ENCODE measurements at places on chromosomes 6 and 20.

- no peak for DNase-seq
Measured at GRCh38 chr20:10487142-10488136, 52.3 kb downstream of the SLX4IP start.

- no peak for DNase-seq
Measured at GRCh38 chr6:84967965-84968364, 203.6 kb upstream of the TBX18 start.

DNA sequence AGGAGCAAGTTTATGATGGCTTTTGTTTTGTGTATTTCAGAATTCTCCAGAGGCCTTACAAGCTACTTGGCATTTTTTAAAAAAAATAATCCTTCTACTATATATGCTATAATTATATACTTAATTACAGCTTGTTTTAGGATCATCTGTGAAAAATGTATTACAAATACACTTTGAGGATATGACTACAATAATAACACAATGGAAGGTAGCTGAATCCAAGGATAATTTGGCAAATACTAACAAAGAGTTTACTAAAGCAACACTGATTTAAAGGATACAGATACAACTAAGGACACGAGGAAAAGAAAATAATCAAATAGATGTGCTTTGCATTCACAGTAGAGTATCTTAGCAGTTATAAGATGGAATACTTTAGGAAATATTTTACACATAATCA, 381.9 kb upstream of the CITED2 start:
- no peak for DNase-seq

- DNase-seq = no peak
Measured at GRCh38 chr6:113447088-113447831, 409.9 kb upstream of the MARCKS start.

GRCh38 chr6:2038092-2038491, 207.3 kb downstream of the GMDS start:
- DNase-seq = no peak

GRCh38 chr6:137240168-137240567, 21.0 kb upstream of the IFNGR1 start:
- no peak for DNase-seq

DNA sequence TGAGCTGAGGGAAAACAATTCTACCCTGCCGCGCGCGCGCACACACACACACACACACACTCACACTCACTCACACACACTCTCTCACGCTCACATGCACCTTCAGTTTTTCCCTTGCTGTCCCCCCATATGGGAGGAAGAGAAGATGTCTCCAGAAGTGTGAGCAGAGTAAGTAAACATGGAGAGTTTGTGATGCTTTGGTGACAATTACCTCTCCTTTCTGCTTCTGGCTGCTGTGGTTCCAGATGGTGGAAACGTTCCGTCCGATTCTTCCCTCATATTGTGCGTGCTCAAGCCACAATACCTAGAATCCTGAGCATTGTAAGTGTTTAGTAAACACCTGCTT, 86.7 kb downstream of the LINC00237 start:
- DNase-seq = no peak

- DNase-seq = no peak
Measured at GRCh38 chr20:58700823-58701222, 8.2 kb downstream of the NPEPL1 start.

GRCh38 chr6:149470948-149471347, 13.9 kb downstream of the ZC3H12D start:
- DNase-seq = no peak

GRCh38 chr6:113385020-113385431, 472.1 kb upstream of the MARCKS start:
- no peak for DNase-seq

- DNase-seq = no peak
Measured at GRCh38 chr20:61426352-61426751, 174.3 kb downstream of the CDH4 start.

GRCh38 chr6:81876971-81877370, 124.5 kb upstream of the TENT5A start:
- DNase-seq = no peak

- DNase-seq = no peak
Measured at GRCh38 chr6:37007340-37008043, 2.0 kb downstream of the FGD2 start.

DNA sequence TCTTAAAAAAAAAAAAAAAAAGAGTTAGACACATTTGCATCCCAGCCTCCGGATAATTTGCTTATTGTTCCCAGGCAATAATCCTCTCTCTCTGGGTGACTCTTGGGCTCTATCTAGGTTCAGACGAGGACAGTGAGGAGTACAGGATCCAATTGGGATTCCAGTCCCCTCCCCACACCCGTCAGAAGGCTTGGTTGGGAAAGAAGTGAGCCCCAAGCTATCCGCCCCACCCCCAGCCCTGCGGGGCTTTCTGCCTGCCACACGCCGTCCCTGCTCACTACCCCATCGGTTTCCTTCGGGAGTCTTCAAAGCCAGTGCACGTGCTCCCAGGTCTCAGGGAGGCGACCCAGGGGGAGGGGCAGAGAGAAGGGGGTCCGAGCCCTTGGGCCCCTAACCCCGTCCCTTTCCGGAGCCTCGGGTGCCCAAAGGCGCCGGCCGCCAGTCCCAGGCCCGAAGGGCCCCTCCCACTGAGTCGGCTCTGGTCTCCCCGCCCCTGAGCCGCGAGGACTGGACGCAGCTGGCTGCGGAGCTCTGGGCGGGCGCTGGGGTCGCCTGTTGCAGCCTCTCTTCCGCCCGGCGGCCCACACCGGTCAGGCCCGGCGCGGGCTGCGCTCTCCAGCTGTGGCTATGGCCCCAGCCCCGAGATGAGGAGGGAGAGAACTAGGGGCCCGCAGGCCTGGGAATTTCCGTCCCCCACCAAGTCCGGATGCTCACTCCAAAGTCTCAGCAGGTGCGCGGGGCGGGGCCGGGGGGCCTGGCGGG, 2.5 kb downstream of the MYMX start:
- DNase-seq = no peak

GRCh38 chr20:9207253-9207652, 138.4 kb downstream of the PLCB4 start:
- no peak for DNase-seq

- no peak for DNase-seq
Measured at GRCh38 chr20:12936020-12936419, 72.8 kb upstream of the SPTLC3 start.

- DNase-seq = no peak
Measured at GRCh38 chr6:89339565-89339964, 13.0 kb downstream of the UBE2J1 start.

- no peak for DNase-seq
Measured at GRCh38 chr6:13679996-13680395, 31.6 kb downstream of the RANBP9 start.

DNA sequence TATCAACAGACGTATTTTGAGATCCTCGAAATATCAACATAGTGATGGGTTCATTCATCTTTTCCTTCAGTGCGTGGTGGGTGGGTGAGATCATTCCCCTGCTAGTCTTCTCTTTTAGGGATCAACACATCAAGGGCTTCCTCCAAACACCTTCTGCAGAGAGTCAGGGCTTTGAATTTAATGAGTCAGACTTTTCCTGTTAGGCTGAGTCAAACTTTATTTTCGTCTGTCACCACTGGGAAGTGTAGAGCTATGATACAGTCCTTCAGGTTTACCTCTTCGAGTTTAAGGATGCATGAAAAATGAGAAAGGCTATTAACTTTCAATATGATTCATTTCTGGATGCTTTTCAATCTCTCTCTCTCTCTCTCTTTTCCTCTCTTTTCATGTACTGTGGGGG, 189.1 kb downstream of the BMP2 start:
- DNase-seq = no peak

GRCh38 chr20:665276-665675, 10.3 kb downstream of the SCRT2 start:
- no peak for DNase-seq

- no peak for DNase-seq
Measured at GRCh38 chr6:124203812-124204167, 400.1 kb downstream of the NKAIN2 start.

DNA sequence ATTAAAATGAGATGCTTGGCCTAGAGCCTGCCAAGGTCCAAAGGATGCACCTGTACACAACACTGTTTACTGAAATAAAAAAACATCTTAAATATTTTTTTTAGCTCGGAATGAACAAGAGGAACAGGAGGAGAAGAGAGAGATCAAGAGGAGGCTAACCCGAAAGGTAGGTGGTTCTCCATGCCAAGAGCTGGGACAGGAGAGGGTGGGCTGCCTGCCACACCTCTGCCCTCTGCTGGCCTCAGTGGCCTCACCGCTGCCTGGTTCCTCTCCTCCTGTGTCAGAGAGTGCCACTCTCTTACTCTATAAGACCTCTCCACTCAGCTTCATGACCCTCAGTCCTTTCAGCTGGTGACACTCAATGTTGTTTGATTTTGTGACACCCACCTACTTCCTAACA, 50.2 kb downstream of the TBC1D7 start:
- no peak for DNase-seq

GRCh38 chr6:4581468-4582385, 194.5 kb upstream of the CDYL start:
- DNase-seq = no peak

DNA sequence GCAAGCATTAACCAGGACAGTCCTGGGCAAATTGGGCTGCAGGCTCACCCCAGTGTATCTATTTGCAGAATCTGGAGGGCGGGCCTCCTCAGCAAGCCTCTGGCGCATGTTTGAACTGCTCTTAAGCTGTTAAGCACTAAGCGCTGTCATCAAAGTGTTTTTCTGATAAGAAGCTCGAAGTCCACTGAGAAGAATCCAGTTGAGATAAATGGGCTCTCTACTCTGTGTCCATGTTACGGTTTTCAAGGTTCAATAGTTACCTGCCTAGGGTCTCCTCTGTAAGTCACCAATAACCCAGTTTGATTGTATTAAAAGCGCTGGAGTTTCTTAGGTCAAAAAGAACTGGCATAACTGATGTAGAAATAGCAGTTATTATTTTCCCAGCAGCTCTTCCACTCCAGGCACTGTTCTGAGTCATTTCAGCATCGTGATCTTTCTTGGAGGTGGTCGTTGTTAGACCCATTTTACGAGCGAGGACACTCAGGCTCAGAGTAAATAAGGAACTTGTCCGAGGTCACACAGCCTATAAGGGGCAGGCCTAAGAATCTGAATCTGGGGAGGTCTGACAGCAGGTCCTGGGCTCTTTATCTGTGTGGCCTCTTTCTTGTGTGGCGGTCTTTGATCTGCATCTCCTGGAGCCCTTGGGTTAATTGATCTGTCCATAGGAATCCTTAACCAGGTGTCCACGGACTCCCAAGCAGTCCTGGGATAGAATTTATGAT, 207.4 kb upstream of the ZNF217 start:
- DNase-seq = no peak

GRCh38 chr6:149988550-149989346, 25.0 kb downstream of the ULBP1 start:
- DNase-seq = no peak

DNA sequence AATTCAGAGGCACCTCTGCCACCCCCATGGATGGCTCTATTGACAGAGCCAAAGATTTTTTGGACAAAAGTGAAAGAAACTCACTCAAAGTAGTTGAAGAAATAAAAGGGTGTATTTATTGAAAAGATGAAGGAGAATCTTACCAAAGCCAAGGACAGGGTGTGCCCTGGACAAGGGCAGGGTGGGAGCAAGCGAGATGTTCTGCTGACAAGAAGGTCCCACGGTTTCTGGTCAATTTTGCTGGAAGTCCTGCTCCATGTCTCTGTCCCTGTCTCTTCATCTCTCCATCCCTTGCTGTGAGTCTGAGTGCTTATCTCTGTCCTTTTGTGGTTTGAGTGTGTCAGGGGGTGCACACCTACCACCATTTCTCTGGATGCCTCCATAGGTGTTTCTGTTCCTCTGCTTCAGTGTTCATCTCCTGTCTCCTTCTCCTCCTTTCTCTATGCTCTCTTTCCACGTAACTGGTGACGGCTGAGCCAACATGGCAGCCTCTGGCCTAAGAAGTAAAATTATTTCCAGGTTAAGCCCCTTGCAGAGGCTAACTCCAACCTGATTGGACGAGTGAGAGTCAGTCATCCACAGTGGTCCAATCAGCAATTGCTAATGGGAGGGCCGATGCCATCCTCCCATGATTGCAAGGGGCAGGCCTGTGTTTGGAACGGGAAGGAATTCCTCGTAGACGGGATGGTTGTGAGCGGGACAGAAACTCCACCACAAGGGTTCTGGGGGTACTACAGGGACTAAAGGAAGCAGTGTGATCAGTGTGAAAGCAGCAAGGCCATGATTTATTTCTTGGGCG, 502.1 kb upstream of the CDH4 start:
- no peak for DNase-seq

GRCh38 chr20:51886341-51886740, 84.0 kb upstream of the SALL4 start:
- DNase-seq = no peak

- DNase-seq = no peak
Measured at GRCh38 chr6:27065183-27065582, 182.3 kb upstream of the PRSS16 start.

- DNase-seq = no peak
Measured at GRCh38 chr6:90131614-90132423, 164.8 kb downstream of the BACH2 start.

DNA sequence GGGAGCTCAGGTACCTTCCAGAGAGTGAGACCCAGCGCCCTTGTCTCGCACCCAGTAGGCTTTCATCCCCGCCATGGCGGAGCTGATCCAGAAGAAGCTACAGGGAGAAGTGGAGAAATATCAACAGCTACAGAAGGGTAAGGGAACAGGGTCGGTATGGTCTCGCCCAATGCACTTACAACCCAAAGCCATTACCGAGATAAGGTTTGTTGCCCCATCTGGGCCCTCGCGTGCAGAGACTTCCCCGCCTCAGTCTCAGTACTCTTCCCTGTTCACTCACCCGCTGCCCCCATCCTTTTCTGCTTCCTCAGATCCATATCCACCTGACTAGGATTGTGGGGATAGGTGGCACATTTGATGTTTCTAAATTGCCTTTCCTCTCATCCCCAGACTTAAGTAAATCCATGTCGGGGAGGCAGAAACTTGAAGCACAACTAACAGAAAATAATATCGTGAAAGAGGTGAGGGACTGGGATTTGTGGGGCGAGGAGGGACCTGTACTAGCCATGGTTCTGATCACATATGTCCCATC, 449 bp downstream of the PFDN6 start:
- DNase-seq = no peak

DNA sequence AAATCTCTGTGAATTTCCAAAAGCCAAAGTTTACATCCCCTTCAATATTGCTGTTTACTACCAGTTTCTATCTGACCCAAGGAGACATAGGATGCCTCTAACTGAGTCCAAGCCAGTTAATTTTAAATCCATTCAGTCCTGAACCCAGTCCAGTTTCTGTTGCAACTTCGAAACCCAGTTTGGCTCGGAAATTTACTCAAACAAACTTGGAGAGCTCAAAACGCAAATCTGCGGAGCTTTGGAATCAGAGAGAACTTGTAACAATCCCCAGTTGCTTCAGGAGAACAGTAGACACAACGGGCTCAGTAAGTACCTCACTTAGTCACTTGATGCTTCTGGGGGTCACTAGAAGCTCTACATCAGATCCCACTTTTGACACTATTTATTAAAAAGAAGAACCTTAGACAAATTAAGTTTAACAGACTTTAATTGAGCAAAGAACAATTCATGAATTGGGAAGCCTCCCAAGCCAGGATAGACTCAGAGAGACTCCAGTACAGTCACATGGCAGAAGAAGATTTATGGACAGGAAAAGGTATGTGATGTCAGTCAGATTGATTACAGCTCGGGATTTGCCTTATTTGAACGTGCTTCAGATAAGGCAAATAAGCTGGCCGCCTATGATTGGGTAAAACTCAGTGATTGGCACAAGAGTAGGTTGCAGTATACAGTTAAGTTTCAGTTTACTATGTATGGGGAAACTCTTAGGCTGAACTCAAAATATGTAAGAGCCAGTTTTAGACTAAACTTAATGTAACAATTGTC, 118.0 kb downstream of the RFPL4B start:
- DNase-seq = no peak

GRCh38 chr6:145569140-145569539, 166.2 kb downstream of the EPM2A start:
- DNase-seq = no peak

GRCh38 chr20:60921022-60921622, 330.9 kb upstream of the CDH4 start:
- DNase-seq = peak; percentile 6

Data from stimulated activated CD4-positive, alpha-beta T cell treated with anti-CD3 and anti-CD28 coated beads, Interleukin-4, amount 100 ng/mL, for 48 hours (primary cell).